ENCODE measurements at places on chromosomes 3 and 15.

DNA sequence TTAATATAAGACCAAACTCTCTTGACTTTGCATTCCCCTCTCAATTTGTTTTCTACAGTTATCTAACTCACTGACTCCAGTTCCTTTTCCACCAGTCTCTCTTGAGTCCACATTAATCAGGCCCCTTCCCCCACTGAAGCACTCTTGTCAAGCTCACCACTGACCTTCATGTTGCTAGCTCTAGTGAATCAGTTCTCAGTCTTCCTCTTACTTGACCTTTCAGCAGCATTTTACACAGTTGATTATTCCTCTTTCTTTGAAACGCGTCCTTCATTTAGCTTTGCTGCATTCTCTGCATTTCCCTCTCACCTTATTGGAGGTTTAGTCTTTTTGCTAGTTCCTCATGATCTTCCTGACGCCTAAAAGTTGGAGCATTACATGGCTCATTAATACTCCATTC, 8.3 kb downstream of the PPP2R3A start:
- no peak for DNase-seq

GRCh38 chr3:158488670-158489069, 82.3 kb upstream of the MLF1 start:
- no peak for DNase-seq

- DNase-seq: no peak
These were observed 439.4 kb downstream of the RAP2B start for GRCh38 chr3:153601374-153601853.

DNA sequence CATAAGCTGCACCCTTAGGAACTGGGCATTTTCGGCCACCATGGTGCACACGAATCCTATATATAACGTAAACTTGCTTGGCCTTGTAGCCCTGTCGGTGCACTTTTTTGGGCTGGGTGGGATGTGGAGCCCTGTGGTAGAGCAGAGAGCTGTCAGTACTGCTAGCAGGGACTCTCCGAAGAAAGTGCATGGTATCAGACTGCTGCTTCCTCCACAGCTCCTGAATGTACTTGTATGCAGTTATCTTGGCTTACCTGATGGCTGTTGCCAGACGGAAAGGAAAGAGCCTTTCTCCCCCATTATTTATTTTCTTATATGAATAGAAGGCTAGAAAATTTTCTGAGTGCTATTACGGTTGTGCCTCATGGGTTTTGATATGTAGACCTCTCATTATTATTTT, 8.4 kb downstream of the GALK2 start:
- DNase-seq: no peak

DNA sequence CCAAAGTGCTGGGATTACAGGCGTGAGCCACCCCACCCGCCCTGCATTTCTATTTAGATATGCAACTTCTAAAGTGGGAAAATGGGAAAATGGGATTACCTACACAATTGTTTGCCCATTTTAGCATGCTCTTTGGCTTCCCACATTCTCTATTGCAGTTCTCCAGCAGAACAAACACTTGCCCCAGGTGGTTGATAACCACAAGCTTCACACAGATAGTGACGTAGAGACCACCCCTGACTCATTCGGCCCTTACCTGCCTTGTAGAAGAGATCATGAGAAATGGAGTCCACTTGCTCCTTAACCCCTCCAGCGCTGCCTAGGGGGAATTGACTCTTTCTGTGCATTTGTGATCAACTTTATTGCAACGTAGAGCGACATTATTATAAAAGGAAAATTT, 83.2 kb upstream of the RAP2B start:
- DNase-seq: no peak

DNA sequence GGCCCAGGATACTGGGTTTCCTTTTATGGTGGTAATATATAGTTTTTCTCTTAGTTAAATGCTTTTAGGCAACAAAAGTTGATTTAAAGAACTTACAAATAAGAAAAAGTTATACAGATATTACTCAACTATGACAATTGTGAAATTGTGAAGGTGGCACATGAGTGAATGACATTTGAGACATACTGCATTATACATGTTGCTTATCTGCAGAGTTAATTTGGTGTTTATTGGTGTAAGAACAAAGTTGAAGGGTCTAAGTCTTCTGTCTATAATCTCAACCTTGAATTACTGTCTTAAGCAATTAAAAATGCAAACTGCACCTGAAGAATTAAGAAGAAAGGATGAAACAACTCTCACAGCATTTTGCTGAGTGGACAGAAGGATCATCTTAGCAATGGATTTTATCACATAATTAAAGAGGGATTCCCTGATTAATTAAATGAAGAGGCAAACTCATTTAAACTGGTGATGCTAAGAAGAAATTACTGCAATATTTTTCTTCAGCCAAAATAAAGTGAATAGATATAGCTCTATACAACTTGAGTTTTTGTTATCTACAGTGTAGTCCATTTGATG, 298.9 kb upstream of the TGFBR2 start:
- no peak for DNase-seq

DNA sequence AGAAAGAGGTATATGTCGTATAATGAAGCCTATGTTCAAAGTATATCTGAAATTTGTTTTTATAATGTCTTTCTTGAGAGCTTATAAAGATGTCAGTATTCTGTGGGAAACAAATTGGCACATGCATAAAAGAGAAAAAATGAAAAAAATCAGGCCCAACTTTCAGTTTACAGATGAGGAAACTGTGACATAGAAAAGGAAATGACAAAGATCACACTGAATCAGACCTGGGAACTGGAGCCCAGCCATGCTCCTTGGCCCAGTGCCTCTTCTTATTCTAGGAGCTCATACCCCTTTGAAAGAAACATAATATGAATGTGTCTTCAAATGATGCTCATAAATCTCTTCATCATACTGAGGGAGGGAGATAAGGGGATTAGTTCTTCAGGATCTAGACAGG, 48.4 kb downstream of the TMEM44 start:
- DNase-seq: peak; percentile 83

DNA sequence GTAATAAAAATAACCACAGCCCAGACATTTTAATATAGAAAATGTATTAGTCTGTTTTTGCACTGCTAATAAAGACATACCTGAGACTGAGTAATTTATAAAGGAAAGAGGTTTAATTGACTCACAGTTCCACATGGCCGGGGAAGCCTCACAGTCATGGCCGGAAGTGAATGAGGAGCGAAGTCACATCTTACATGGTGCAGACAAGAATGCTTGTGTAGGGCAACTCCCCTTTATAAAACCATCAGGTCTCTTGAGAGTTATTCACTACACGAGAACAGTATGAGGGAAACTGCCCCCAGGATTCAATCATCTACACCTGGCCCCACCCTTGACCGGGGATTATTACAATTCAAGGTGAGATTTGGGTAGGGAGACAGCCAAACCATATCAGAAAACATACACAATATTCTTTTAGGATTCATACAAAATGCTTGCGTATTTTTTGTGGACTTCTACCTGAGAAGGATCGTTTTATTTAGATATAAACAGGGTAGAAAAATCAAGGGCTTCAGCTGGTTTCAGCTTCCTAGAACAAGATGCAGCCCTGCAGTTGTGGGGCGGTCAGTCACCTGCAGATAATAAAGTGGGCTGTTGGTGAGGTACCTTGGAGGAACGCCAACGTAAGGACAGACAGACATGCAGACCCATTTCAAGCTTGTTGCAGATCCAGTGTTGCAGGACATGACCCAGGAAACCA, 101.9 kb downstream of the TNIK start:
- no peak for DNase-seq

DNA sequence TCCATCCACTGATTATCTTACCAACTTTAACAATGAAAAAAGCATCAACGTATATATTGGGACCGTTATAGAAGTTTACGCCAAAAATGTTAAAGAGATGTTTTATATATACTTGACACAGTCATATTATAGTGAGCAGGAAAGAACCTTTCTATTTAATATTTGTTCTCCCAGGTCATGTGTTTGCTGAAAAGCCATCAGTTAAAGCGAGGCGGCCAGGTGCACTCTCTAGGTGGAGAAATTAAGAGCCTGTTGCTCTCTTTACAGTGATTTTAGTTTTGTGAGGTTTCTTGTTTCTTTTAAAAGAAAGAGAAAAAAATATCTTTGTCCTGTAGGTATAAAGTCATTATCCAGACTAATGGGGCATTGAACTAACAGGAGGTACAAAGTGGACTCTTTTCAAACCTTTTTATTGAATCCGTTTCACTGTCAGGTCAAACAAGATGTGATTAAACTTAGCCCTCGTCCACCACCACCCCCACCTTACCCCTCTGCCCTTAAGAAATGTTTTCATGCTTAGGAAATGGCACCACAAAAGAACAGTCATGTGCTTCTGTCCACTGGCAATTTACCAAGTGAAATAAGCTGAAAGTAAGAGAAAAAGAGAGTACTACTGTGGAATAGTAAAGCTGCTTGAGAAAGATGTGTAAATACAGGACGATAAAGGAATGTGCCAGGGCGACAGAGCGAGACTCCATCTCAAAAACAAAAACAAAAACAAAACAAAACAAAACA, 279.9 kb downstream of the PTPRG start:
- no peak for DNase-seq

- DNase-seq: no peak
These were observed 30.9 kb upstream of the FOXP1 start for GRCh38 chr3:71614426-71614825.

GRCh38 chr15:31297575-31298456, 28.8 kb upstream of the KLF13 start:
- no peak for DNase-seq

- DNase-seq: no peak
These were observed 356.0 kb upstream of the LMCD1 start for GRCh38 chr3:8145661-8146060.

DNA sequence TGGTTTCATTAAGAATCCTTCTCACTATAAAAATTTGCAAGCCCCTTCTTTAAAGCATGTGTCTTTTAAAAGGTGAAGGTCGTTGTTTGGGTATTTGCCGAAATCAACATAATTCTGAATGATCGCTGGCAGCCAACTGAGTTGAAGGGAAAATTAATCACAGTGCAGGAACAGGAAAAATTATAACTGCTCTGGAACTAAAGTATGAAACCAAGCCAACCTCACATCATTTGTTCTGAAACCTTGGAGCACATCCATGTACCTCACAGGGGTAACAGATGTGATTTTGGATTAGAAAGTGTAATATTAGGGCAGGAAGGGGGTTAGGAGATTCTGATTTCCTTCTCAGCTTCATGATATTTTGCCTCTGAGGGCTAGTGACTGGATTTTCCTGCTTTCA, 52.2 kb upstream of the PTX3 start:
- DNase-seq: no peak

DNA sequence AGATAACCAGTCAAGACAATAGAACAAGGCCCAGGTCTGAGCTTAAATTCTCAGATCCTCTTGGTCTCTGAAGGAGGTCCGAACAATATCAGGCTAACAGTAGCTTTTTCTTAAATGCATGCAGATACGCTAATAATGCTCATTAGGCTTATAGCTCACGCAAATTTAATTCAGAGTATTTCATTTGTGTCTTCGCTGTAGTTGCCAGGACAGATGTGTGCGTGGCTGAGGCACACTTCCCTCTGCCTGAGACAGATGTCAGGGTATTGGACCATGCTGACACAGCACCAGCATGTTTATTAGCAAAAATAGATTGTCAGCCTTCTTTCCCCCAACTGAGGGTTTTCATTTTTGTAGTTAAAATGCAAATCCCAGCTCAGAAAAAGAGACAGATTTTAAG, 102.9 kb upstream of the BFSP2 start:
- DNase-seq: no peak

GRCh38 chr3:138937690-138938055, 9.3 kb downstream of the FOXL2 start:
- no peak for DNase-seq

DNA sequence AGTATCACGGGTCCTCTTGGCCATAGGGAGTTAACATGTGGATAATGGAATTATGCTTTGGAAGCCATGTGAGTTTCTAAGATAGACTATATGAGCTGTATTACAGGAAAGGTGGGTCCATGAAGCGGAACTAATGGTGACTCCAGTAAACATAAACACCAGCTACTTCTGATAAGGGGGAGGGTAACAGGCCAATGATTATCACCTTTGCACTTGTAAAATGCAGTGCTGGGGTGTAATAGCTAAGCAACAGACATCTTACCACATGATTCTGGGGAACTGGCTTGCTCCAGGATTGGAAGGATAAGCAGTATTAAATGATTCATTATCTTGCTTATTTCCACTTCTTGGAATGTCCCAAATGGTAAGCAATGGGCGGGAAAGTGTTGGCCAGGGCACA, 61.4 kb upstream of the CD47 start:
- DNase-seq: no peak

DNA sequence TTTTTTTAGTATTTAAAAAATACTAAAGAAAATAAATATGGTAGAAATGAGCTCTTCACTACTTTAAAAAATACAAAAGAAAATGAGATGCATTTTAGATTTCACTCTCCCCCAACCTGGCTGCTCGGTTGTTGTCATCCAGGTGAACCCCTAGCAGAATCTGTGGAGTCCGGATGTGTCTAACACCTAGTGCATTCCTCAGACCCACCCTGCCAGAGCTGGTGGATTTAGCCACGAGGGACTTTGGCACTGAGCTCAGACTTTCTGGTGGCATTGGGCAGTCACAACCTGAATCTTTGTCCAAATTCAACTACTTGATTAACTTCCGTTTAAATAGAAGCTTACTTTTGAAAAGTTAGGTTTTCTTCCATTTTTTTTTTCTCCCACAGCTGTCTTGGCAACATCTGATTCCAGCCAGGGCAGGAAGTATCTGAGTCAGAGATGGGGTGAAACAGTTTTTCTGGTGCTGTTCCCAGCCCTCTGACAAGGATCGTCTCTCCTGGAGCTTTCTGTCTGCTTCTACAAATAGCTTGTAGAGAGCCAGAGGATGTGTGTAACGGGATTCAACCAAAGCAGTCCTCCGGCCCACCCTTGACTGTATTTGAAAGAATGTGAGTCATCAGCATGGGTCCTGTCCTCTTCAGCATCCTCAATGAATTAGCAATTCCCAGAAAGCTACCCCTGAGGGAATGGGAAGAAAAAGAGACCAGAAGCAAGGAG, 301.8 kb upstream of the MCTP2 start:
- no peak for DNase-seq

GRCh38 chr3:45064512-45065372, 38.6 kb downstream of the CLEC3B start:
- peak; percentile 95 for DNase-seq

DNA sequence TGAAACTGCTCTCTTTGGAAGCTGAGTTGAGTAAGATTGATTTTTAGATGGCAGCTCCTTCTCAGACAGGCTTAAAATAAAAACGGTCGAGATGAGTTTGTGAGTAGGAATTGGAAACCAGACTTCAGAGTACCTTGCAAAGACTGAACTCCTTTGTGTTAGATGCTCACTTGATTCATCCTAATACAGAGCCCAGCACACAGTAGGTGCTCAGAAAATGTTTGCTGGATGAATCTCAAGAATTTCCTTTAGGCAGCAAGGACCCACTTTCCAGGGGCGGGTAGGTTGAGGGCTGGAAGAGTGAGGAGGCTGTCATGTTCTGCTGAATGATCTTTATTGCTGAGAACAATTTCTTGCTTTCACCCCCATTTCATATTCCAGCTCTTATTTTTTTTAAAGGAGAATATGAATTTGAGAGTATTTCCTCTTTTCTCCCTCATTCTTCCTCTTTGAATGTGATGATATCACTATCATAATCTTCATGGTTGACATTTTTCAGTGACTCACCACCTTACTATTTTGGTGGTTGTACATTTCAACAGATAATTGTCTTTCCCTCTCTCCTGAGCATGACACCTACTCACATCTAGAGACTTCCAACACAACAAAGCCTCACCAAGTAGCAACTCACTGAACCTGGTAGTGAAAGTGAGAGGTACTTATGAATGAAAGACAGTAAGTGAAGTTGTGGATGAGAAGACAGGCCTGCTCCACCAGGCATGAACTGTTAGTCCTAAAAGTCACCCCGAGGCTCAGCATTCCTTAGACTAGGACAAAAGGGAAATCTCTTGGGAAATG, 113.3 kb downstream of the PDCD6IP start:
- DNase-seq: peak; percentile 41

- no peak for DNase-seq
These were observed 555.2 kb downstream of the MAGI1 start for GRCh38 chr3:65483480-65483879.

Data from CD14-positive monocyte (primary cell).